ENCODE measurements at places on chromosomes 1 and 21. TPM values are rescaled to one million over a fixed set of nuclear protein-coding genes. Genes with fewer than 3 reads are reported as not detected.
A peak's percentile ranks its signal among the peaks of the same experiment; 100 is the strongest.

Gene TIE1
- total RNA-seq = not detected

Gene GABRD
- total RNA-seq = 0.42 TPM

Gene MLLT11
- 2.9 TPM for total RNA-seq

DNA sequence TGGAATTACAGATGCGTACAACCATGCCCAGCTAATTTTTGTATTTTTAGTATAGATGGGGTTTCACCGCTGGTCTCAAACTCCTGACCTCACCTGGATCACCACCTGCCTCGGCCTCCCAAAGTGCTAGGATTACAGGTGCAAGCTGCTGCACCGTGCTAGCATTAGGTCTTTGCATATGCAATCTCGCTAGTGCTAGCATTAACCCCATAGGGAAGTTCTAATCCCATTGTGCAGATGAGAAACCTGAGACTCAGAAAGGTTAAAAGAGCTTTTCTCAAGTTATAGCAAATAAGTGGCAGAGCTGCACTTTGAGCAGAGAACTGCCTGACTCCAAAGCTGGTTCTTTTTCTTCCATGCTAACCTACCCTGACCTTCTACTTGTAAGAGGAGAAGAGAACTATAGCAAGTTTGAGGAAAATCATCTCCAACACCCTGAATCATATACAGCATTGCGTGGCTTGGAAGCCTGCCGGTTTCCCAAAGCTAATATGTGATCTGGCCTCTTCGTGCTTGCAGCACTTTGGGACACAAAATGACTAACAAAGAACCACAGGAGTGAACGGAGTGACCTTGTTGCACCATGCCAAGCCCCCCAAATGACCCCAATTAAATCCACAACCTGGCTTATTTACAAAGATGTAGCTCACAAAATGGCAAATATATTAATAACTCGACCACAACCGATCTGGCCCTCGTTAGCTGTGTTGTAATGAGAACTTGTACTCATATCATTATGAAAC lies 185.1 kb downstream of the TM2D1 start:
- no peak overlapping the region for H3K4me3 ChIP-seq
- no peak for DNase-seq
- no peaks in the 10 kb centered on the region for H3K27me3 ChIP-seq
- H3K4me1 ChIP-seq = no peaks in the 10 kb centered on the region

DNA sequence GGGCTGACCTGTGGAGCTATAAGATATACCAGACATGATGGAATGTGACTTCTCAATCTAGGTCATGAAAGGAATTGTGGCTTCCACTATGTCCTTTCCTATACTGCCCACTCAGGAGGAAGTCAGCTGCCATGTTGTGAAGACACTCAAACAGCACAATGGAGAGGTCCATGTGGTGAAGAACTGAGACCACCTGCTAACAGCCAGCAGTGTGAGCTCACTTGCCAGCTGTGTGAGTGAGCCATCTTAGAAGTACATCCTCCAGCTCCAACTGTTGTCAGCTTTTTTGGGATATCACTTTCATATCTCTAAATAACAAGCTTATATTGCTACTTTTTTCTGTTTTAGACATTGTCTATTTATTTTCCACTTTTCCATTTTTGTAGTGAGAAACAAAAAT lies 29.7 kb downstream of the OLFML3 start:
- no peak overlapping the region for H3K4me3 ChIP-seq
- no peaks in the 10 kb centered on the region for H3K4me1 ChIP-seq
- H3K27me3 ChIP-seq = no peaks in the 10 kb centered on the region
- DNase-seq = no peak
- H3K27ac ChIP-seq = no peak overlapping the region

- H3K36me3 ChIP-seq = no peaks in the 10 kb centered on the region
- no peaks in the 10 kb centered on the region for H3K27me3 ChIP-seq
- no peak for DNase-seq
- no peak overlapping the region for H3K4me3 ChIP-seq
- H3K4me1 ChIP-seq = no peaks in the 10 kb centered on the region
Measured at GRCh38 chr1:240152611-240153297, 61.1 kb downstream of the FMN2 start.

DNA sequence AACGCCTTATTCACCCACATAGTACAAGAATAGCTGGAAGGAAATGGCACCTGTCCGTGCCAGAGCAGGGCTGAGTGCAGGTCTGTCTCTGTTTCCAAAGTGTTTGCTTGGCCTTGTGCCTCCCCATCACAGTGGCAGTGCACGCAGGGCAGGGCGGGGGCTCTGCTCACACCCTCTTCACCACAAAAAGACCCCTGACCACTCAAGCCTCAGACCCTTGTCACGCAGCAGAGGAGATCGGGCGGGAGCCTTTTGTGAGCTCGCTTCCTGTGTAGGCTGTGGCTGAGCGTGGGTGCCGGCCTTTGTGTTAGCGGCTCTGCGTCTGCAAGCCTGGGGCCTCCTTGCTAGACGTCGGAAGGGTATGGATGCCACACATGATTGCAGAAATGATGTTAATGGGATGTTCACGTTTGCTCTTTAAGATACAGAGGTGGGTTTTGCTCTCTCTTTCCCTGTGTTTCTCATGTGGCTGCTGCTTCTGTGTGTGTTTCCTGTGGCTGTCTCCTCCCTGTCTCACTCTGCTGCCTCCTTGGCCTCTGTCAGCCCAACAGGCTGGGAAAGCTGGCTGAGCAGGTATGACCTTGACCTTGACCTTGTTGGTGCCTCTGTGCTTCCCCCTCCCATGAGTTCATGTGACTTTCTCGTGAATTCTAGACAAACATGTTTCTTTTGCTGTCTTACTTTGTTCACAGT lies 45.4 kb downstream of the S100B start:
- H3K27me3 ChIP-seq = no peaks in the 10 kb centered on the region
- DNase-seq = peak; percentile 75
- peaks cover 74% of the 10 kb centered on the region for H3K4me1 ChIP-seq

DNA sequence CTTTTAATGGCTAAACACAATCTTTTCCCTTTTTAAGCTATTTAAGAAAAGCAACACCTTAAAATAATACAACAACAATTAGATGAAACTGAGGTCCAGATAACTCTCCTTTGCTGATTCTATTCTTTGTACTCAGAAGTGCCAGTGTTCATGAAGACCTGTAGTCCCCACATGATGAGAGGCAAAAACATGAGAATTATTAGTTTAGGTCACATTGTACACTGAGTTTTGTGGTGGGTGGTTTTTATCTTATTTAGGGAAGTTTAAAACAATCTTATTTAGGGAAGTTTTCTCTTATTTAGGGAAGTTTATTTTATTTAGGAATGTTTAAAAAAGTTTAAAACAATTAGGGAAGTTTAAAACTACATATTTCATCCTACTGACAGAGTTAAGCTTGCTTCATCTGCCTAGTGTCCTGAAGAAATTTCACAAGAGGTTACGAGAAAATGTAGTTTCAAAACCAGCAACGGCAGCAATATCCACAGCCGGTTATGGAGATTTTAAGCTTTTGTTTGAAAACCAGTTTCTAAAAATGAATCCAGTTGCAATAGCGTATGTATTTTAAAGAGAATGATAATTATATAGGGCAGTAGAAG lies 7.8 kb upstream of the OR14I1 start:
- no peak for DNase-seq
- no peaks in the 10 kb centered on the region for H3K36me3 ChIP-seq
- no peaks in the 10 kb centered on the region for H3K4me1 ChIP-seq
- H3K4me3 ChIP-seq = no peak overlapping the region
- H3K27me3 ChIP-seq = peaks cover 12% of the 10 kb centered on the region

DNA sequence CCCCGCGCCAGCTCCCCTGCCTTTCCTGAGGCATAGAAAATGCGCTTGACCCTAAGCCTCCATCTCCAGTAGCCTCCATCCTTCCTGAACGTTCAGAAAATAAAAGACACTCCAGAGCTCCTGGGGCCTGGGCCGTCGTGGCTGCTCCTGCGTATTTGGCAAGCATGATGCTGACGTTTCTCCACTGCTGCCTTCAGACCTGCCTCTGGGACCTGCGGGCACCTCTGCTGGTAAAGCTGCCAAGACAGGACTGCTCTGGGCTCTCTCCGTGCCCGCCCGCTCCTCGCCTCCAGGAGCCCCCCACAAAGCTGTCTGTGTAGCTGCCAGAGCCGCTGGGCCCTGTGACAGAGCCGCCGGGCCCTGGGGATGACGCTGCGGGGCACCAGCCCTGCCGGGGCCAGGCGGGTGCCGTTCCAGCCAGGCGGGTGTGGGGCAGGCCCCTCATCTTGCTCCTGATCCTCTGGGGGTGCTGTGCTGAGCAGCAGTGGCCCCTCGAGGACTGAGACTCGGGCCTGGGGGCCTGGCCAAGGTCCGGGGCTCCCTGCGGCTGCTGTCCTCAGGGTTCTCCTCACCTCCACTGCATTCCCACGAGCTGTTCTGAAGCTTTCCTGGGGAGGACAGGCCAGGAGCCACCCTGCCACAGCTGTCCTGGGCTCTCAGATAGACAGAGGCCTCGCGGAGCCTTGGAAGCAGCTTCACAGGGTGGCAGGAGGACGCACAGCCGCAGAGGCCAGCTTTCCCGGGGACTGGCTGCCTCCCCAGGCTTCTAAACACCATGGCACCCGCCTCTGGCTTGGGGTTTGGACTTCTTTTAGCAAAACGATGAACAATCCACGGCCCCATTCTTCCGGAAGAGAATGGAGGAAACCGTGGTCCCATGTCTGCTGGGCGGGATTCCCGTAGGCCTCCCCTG lies 48.1 kb downstream of the MORN1 start:
- no peak overlapping the region for H3K4me3 ChIP-seq
- H3K27ac ChIP-seq = no peak overlapping the region

DNA sequence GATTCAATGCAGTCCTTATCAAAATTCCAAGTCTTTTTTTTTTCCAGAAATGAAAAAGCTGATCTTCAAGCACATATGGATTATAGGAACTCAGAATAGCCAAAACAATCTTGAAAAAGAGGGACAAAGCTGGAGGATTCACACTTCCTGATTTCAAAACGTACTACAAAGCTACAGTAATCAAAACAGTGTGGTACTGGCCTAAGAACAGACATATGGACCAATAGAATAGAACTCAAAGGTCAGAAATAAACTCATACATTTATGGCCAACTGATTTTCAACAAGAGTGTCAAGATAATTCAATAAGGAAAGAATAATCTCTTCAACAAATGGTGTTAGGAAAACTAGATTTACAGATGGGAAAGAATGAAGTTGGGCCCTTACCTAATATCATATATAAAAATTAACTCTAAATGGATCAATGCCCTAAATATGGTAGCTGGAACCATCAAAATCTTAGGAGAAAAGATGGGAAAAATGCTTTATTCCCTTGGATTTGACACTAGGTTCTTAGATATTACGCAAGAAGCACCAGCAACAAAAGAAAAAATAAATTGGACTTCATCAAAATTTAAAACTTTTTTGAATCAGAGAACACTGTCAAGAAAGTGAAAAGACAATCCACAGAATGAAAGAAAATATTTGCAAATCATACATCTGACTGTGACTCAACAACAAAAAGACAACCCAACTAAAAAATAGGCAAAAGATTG lies 4.0 kb upstream of the KRTAP10-12 start:
- no peak for DNase-seq
- H3K4me3 ChIP-seq = no peak overlapping the region
- peaks cover 10% of the 10 kb centered on the region for H3K27me3 ChIP-seq
- no peaks in the 10 kb centered on the region for H3K36me3 ChIP-seq
- peaks cover 5% of the 10 kb centered on the region for H3K4me1 ChIP-seq

- H3K27me3 ChIP-seq = no peaks in the 10 kb centered on the region
- no peak overlapping the region for H3K27ac ChIP-seq
- no peaks in the 10 kb centered on the region for H3K36me3 ChIP-seq
- H3K4me1 ChIP-seq = no peaks in the 10 kb centered on the region
Measured at GRCh38 chr1:117681093-117681900, 75.4 kb downstream of the TENT5C start.

DNA sequence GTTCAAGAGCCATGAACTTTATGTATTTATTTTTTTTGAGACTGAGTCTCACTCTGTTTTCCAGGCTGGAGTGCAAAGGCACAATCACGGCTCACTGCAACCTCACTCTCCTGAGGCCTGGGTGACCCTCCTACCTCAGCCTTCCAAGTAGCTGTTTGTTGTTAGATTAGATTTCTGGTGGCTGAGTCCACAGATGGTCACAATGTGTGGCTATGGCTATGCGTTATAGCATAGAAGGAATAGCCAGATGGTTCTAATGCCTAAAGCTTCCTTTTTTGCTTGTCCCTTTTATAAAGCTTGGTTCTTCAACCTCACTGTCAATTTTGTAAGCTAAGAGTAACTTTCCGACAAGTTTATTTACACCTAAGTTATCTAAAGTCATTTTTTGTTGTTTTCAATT lies 62.3 kb upstream of the FMN2 start:
- no peaks in the 10 kb centered on the region for H3K4me1 ChIP-seq
- no peak overlapping the region for H3K4me3 ChIP-seq
- no peaks in the 10 kb centered on the region for H3K36me3 ChIP-seq
- H3K27ac ChIP-seq = no peak overlapping the region

DNA sequence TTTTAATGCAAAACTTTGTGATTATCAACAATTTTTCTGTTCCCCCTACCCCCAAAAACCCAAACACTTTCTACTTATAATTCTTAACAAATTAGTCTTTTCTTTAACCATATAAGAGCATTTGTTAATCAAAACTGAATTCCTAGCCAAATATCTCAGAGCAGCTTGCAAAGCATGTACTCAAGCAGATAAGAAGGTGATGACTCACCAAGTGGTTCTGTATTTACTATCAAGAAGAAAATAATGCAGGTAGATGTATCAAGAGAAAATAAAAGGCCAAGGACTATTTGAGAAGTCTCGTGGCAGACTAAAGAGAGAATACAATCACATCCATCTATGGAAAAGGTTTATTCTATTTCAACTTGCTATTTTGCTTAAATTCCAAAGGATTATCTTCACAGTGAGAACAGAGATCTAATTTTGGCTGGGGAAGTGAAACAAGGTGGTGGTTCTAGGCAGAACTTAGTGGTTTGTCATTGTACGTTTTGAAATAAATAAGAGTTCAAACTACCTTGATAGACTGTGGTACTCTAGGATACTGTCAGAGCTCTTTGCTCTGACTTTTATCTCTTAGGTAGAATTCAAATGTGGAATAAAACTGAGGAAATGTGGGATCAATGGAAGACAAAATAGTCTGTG lies 94.7 kb upstream of the NRIP1 start:
- no peaks in the 10 kb centered on the region for H3K36me3 ChIP-seq
- no peaks in the 10 kb centered on the region for H3K4me1 ChIP-seq
- H3K4me3 ChIP-seq = no peak overlapping the region
- DNase-seq = no peak

DNA sequence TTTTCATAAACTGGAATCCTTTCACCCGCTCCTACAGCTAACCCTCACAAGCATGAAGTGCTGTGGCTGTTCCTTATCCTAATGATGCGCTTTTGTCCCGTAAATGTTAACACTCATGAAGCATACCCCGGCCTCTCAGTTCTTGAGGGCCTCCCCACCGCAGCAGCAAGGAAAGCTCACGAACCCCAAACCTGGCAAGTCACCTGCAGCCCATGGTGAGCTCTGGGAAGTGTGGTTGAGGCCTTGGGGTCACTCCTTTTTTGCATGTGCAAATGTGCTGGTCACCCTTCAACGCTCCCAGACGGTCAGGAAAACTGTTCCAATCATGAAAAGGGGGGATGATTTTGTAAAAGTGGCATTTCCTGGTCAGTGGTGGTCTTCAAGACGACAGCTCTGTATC lies 124.6 kb downstream of the PRDM2 start:
- H3K27me3 ChIP-seq = no peaks in the 10 kb centered on the region
- H3K4me1 ChIP-seq = peaks cover 7% of the 10 kb centered on the region
- H3K36me3 ChIP-seq = peaks cover 9% of the 10 kb centered on the region
- no peak overlapping the region for H3K27ac ChIP-seq
- no peak for DNase-seq

All from CD4-positive, alpha-beta T cell (primary cell).